ENCODE measurements at places on chromosomes 11 and 22.

GRCh38 chr22:18145676-18146388, 4.1 kb upstream of the USP18 start:
- no peak for DNase-seq

DNA sequence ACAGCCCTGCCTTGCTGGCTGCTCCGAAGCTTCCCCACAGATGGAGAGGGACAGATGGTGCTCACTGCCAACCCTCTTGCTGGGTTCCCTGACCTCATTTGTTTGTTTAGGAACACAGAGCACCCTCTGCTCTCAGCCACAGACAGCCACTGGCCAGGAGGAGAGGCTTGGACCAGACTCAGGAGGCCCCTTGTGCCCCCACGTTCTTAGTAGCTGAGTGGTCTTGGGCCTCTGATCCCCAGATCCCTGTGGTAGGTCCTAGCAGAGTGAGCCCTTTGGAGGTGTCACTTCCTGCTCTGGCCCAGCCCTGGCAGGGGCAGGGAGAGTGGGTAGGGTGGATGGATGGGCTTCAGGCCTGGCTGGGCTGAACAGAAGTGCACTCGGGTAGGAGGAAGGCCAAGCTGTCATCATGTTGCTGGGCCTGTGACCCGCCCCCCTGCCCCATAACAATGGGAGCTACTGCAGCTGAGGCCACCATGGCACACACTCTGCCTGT, 84.0 kb downstream of the DHCR7 start:
- no peak for DNase-seq

- peak; percentile 66 for DNase-seq
These were observed 8.2 kb downstream of the CBX7 start for GRCh38 chr22:39144101-39144767.

GRCh38 chr22:49882519-49883293, 29.1 kb downstream of the ZBED4 start:
- DNase-seq = no peak

DNA sequence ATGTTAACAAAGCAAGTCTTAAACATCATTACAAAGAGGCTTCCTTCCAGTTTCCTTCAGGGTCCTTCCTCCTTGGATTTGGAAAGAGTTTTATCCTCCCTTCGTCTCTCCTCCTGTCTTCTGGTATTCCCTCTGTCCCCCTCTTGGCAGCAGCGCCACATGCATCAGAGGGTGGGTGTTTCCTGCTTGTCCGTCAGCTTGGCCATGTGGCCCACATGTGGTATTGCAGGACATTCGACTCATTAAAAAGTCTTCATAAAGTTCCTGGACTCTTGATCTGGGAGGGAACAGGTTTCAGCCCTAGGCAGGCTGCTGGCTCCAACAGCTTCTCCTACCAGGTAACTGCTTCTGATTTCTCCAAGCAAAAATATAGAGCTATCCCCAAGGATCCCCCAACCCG, 189.8 kb downstream of the CSNK2A3 start:
- no peak for DNase-seq

DNA sequence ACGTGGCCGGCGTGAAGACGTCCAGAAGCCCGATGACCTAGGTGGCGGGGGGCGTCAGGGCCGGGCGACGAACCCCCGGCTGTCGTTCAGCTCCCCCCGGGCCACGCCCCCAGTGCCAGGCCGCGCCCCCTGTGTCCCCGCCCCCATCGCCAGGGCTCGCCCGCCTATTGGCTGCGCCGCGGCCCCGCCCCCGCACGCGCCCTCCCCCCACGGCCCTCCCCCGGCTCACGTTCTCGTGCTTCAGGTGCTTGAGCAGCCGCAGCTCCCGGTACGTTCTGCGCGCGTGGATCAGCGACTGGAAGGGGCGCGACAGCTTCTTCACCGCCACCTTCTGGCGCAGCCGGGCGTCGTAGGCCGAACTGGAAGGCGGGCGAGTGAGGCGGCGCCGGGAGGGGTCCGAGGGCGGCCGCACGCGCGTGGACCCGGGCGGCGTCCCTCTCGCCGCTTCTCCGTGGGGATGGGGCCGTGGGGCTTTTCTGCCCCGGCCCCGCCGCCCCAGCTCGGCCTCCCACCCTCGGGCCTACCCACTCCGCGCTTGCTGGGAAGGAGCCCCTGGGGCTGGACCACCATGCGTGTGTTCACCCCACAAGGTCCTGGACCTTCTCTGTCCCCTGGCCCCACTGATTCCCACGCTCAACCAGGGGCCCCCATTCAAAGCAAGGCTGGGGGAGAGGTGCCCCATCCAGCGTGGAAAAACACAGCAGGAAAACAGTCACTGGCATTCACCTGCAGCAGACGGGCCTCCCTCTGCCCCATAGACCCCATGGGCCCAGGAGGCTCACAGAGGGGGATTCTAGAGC, 2.4 kb downstream of the MAPK11 start:
- peak; percentile 82 for DNase-seq

DNA sequence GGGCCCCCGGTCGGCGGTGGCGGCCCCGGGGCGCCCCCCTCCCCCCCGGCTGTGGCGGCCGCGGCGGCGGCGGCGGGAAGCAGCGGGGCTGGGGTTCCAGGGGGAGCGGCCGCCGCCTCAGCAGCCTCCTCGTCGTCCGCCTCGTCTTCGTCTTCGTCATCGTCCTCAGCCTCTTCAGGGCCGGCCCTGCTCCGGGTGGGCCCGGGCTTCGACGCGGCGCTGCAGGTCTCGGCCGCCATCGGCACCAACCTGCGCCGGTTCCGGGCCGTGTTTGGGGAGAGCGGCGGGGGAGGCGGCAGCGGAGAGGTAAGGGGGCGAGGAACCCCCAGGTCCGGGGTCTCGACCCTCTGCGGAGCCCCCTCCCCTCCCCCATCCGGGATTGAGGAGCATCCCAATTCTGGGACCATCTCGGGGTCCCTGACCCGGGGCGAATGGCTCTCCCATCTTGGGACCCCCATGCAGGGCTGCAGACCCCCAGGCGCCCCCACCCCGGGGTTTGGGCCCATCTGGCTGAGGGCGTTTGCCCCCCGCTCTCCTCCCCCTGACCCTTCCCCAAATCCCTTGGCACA, 431 bp downstream of the KMT2A start:
- peak; percentile 60 for DNase-seq

- DNase-seq = no peak
These were observed 99.7 kb upstream of the VPREB1 start for GRCh38 chr22:22144858-22145257.

GRCh38 chr11:13965337-13965736, 2.8 kb downstream of the SPON1 start:
- DNase-seq = no peak

DNA sequence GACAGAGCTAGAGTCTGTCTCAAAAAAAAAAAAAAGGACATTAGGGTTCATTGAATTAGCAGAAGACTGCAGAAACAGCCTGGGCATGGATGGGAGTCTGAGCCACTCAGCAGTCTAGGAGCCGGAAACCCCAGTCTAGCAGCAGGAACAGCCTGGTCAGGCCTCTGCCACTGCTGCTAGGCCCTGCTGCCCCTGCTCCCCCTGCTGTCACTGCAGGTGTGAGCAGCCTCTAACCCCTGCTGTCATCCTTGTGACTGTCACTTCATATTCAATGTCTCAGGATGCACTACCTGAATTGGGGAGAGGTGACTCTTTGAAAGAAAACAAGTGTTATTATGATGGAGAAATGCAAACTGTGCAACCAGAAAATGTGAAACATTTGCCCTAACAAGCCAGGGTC, 7.0 kb upstream of the DDX17 start:
- no peak for DNase-seq

- peak; percentile 33 for DNase-seq
These were observed 37.2 kb downstream of the LIMK2 start for GRCh38 chr22:31248965-31249958.

GRCh38 chr11:47399860-47400767, 8.3 kb upstream of the SLC39A13 start:
- no peak for DNase-seq

DNA sequence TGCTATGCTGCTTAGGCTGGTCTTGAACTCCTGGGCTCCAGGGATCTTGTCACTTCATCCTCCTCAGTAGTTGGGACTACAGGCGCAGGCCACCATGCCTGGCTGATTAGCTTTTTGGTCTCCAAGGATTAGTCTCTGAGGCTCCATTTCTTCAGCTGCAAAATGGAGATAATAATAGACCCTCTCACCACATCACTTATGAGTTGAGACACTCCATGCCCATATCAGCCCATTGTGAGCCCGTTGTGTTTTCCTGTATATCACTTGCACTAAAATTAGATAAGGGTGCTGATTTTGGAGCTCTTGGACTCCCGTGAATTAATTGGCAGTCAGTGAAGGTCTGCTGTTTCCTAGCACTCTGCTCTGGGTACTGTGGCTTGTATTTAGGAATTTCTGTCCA, 36.0 kb downstream of the DEPDC5 start:
- no peak for DNase-seq

- no peak for DNase-seq
These were observed 121.8 kb upstream of the POU2AF2 start for GRCh38 chr11:111123463-111124398.

DNA sequence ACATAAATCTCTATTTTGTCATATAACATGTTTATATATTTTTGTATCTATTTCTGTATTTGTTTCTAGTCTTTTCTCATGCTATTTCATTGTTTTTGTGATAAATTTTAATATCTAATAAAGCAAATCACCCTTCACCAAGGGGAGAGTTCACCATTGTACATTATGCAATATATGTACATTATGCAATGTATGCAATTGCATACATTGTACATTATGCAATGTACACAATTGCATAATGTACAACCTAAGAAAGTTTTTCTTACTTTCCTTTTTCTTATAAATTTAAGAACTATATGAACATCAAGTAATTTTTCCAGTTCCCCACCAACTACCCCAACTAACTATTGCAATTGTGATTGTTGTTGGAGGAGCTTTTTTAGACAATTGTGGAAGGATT, 44.1 kb upstream of the GLYATL2 start:
- no peak for DNase-seq

DNA sequence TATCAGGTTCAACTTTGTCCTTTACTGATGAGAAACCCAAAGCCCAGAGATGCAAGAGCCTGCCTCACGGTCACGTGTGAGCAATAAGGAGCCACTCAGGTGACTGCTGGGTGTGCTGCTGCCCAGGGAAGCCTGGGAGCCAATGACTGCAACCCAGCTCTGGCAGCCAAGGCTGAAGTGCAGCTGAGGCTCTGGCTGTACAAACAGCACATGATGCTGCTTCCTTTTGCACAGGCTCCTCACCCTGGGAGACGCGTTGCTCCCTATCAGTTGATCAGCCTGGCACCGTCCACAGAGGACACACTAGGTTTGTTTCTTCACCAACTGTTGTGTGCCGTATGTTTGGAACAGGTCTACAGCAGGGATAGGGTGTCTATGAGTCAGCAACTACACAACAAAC, 168.7 kb downstream of the EFCAB6 start:
- no peak for DNase-seq
